ENCODE measurements at places on chromosomes 5 and 9. TPM values are rescaled to one million over a fixed set of nuclear protein-coding genes. Genes with fewer than 3 reads are reported as not detected.

DNA sequence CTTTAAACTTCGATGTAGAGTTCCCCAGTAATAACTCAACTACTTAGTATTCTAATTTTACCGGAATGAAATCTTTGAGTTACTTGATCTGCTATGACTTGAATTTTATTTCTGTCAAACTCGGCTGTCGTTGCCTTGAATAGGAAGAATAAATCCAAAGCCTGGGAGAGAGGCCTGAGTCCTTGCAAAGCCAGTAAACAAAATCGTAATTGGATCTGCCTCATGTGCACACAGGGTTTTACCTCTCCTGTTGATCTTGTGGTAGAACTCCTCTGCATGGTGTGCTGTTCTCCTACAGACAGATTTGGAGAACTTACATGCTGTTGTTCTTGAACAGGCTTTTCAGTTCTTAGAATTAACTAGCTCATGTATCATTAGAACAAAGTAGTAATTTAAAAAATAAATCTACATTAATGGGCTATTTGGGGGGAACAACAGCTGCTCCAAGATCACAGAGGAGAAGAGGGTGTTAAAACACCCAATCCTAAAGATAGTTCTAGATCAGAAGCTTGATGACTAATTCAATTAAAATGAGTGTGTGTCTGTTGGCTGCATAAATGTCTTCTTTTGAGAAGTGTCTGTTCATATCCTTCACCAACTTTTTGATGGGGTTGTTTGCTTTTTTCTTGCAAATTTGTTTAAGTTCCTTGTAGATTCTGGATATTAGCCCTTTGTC, 28.9 kb downstream of the HSPB3 start:
- no peaks in the 10 kb centered on the region for H3K36me3 ChIP-seq
- H3K27me3 ChIP-seq, result no peaks in the 10 kb centered on the region
- H3K4me3 ChIP-seq, result no peak overlapping the region
- no peak overlapping the region for H3K27ac ChIP-seq
- H3K4me1 ChIP-seq, result peaks cover 2% of the 10 kb centered on the region
- no peak for DNase-seq

- no peak for DNase-seq
- no peak overlapping the region for H3K4me3 ChIP-seq
- no peak overlapping the region for H3K27ac ChIP-seq
- H3K27me3 ChIP-seq, result no peaks in the 10 kb centered on the region
- no peaks in the 10 kb centered on the region for H3K4me1 ChIP-seq
These were observed 18.1 kb upstream of the RNF145 start for GRCh38 chr5:159227452-159227851.

Gene NMUR2
- polyA plus RNA-seq, result not detected

Gene CDH10
- not detected for polyA plus RNA-seq

Gene PAEP
- 0.70 TPM for polyA plus RNA-seq

DNA sequence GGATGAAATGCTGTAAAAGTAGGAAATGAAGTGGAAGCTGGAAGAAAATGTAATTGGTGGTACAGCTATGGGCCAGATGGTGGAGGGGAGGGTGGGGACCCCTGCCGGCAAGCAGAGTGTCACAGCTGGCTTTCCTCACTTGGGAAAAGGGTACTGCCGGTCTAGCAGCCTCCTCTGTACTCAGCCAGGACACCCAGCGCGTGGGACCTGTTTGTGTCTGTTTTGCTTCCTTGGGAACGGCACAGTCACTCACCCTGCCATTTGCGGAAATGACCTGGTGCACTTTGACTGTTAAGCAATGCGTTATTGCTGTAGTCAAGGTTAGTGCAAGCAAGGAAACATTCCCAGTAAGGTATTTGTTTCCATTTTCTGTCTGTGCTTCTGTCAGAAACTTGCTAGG, 10.1 kb downstream of the TMEM252 start:
- DNase-seq, result no peak
- H3K27ac ChIP-seq, result no peak overlapping the region
- H3K36me3 ChIP-seq, result no peaks in the 10 kb centered on the region
- no peak overlapping the region for H3K4me3 ChIP-seq

Data from K562 (cell line).